ENCODE measurements at places on chromosomes 1 and 21.

GRCh38 chr1:220527908-220528678, at the start of gene MARK1:
Gene MARK1, plus strand, starts transcription at chr1:220528136. Its CDS starts 687 bp downstream, at chr1:220528823.
- DNase-seq = no peak

GRCh38 chr1:156241311-156241811, 623 bp upstream of the BGLAP start:
- DNase-seq = no peak

DNA sequence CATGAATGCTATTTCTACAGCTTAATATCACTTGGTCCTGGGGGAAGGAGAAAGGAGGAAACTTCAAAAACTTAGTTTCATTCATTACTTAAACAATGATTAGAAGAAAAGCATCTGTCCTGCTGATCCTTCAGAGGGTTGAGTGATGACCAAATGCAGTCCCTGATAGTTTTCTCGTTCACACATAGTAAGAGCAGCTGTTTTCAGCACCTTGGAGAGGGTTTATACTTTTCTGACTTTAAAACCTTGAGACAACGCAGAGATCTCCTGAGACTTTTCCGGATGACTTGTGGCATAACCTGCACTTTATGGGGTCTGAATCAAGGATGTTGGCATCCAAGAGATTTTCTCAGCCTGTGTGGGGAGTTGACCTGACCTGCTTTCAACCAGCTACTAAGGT, 94.0 kb upstream of the KCND3 start:
- DNase-seq = no peak

GRCh38 chr1:114118351-114118990, 35.2 kb downstream of the SYT6 start:
- DNase-seq = no peak

- no peak for DNase-seq
Observed at GRCh38 chr1:207801819-207802218, 50.0 kb downstream of the CD46 start.

DNA sequence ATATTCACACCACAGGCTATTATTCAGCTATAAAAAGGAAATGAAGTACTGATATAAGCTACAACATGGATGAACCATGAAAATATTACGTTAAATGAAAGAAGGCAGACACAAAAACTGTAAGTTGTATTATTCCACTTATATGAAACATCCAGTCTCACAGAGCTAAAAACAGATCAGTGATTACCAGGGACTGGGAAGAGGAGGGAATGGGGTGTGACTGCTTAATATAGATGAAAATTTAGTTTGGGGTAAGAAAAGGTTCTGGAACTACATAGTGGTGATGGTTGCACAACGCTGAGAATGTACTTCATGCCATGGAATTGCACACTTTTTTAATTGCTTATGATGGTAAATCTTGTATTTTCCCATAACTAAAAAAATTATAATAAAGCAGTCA, 19.5 kb downstream of the GPBP1L1 start:
- no peak for DNase-seq

DNA sequence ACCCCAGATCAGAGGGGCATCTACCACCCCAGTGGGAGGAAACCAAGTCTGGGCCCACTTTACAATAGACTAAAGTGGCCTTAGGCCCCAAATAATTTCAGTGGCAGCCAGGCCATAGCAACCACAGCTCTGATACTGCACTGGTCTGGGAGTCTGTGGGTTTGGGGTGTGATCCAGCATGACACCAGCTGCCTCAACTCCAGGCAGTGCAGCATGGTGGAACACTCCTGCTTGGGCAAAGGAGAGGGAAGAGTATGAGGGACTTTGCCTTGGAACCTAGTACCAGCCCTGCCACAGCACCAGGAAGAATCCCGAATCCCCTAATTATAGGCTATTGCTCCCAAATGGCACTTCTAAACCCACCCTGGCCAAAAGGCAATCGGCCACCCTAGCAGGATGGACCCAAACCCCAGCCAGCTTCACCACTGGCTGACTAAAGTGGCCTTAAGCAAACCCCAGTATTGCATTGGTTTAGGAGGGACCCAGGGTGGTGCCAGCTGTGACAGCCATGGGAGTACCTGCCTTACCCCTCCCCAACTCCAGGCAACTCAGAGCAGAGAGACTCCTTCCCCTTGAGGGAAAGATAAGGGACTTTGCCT, 47.1 kb downstream of the PACC1 start:
- DNase-seq = no peak

DNA sequence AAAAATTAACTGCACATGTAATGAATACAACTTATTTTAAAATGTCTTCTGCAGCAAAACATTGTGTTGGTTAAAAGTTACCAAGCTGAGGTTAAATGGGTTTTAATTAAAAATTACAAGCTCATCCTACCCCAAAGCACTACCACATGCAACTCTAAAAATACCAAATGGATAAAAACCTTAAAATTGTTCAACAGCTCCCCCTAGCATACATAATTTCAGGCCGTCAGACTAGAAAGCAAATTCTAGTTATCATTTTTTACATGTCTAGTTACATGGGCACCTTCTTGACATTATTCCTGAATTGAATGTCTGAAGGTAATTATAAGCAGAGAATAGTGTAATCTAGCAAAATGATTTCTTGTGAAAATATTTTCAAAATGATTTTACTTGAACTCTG, 176.5 kb downstream of the C1orf21 start:
- DNase-seq = no peak

- DNase-seq = no peak
Observed at GRCh38 chr1:65425697-65426096, 5.2 kb downstream of the LEPR start.

DNA sequence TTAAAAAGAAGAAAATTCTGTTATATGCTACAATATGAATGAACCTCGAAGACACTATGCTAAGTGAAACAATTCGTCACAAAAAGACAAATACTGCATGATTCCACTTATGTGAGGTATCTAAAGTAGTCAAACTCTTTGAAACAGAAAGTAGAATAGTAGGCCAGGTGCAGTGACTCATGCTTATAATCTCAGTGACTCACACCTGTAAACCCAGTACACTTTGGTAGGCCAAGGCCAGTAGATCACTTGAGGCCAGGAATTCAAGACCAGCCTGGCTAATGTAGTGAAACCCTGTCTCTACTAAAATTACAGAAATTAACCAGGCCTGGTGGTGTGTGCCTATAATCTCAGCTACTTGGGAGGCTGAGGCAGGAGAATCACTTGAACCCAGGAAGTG, 25.7 kb downstream of the EPHA10 start:
- no peak for DNase-seq

DNA sequence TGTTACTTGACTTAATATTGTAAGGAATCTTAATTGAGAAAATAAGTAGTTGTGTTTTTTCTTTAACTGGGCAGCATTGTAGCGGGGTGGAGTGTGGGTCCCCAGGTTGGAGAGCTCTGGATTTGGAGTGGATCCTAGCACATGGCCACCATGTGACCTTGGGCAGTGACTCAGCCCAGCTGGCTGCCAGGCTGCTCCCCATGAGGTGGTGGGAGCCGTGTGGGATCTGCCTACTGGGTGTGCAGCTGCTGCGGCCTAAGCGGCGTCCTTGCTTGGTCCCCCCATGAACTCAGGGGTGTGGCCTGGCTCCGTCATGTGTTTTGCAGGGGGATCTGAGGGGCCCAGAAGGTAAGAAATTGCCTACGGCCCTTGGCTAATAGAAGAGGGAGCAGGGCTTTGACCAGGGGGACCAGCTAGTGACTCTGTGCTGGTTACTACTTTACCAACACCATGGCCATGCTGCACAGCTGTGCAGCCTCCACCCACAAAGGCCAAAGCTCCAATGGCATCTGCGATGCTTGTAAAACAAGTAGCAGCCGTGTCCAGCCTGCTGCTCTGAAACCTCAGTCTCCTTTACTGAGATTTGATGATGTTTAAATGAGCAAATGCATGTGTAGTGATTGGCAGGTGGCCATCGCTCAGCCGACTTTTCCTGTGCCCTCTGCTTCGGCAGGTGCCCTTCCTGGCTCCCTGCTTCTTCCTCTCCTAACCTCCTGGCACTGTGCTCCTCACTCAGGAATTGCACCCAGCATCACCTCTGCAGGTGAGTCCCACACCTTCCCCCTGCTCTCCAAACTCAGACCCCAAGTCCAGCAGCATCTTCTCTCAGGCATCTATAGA, 68.3 kb downstream of the ADARB1 start:
- DNase-seq = no peak

- DNase-seq = no peak
Observed at GRCh38 chr1:184296466-184297243, 90.2 kb upstream of the C1orf21 start.

- no peak for DNase-seq
Observed at GRCh38 chr1:112841825-112842224, 114.2 kb downstream of the SLC16A1 start.

DNA sequence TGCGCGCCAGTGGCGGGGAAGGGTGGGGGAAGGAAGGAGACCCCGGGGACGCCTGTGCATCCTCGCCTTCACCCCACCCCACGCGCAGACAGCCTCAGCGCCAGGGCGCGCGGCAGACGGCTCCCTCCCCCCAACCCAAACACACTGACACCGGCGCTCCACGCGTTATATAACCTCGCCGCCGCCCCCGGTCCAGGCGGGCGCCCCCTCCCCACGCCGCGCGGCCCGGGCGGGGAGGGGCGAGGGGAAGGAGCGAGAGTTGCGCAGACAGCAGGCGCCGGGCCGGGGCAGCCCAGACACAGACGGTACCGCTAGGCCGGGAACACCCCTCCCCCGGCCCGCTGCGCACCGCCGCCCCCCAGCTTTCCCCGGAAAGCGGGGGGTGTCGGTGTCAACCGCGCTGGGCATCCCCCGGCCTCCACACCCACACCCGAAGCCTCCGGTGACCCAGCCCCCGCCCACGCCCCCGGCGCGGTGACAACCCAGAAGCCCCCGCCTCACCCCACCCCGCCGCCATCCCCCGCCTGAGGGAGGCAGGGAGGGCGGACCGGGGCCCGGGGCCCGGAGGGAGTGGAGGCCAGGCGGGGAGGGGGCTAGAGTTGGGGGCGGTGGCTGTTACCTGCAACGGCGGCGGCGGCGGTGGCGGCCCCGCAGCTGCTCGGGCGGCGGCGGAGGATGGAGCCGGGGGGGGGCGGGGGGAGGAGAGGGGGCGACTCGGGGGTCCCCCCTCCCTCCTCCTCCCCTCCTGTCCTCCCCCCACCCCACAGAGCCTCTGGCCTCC, 432 bp downstream of the AKT3 start:
- no peak for DNase-seq

DNA sequence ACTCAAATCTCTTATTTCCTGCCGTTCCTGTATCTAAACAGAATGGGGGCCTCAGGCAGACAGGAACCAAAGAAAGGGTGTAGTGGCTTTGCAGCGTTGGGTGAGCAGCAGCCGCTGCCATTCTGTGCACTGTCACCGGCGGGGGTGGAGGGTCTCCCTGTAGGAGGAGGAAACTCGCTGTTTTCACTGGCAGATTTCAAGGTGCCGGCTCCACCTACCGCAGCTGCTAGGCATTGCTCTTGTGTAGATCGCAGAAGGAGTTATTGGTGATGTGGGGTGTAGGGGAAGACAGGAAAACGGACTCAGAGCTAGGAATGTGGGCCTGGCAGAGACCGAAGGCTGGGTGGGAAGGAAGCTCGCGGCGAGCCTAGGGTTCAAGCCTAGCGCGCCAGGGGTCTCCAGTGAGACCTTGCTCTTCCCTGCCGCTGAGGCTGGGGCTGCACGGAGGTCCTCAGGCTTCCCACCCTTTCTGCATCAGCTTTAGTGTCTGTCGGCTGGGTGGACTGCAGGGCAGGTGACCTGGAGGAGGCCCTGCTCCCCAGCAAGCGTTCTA, 20.8 kb downstream of the ATP5PO start:
- no peak for DNase-seq
